Activated CD4-positive, alpha-beta T cell treated with anti-CD3 and anti-CD28 coated beads, Interleukin-2, amount 50 U/mL, for 1 hour (primary cell): ENCODE measurements at places on chromosomes 1 and 21.

DNA sequence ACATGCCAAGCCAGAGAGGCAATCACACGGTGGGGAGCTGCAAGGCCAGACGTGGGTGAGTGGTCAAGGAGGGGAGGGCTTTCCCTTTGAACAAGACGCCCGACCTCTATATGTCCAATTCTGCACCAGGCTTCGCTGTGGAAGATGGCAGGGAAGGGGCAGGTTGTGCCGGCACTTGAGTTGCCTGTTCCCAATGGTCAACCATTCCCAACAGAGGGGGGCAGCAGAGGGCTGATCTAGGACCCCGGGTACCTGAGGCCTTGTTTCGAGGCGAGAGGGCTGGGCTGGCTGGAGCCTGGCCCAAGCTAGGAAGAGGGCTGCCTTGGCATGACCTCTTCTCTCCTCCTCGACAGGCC lies 64.9 kb downstream of the TMEM53 start:
- DNase-seq, result peak; percentile 18

GRCh38 chr1:30652152-30652841 lies 71.1 kb downstream of the MATN1 start:
- no peak for DNase-seq

DNA sequence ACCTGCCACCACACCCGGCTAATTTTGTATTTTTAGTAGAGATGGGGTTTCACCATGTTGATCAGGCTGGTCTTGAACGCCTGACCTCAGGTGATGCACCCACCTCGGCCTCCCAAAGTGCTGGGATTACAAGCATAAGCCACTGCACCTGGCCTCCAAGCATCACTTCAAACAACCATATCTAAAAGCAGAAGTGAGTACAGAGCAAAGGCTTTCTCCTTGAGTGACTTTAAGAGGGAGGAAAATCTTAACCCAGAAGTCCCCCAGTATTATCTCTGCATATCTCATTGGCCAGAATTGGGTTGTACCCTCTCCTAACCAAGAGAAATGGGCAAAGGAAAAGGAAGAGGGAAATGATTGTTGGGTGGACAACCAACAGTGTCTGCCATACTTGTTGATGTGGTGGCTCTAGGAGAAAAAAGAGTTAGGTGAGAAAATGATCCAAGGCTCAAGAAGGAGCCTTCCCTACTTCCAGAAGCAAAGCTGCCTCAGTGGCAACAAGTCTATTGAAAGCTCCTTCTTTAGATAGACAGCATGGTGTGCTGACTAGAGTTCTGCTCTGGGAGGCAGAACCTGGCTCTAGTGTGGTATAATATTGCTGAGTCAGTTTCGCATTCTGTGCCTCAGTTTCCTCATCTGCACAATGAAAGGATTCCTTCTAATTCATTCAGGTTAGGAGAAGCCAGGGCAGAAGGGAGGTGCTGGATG lies 16.8 kb upstream of the FOXE3 start:
- DNase-seq, result no peak

- peak; percentile 52 for DNase-seq
These were observed 22.1 kb downstream of the A3GALT2 start for GRCh38 chr1:33298623-33299277.

GRCh38 chr21:29347274-29347681 lies 48.6 kb downstream of the BACH1 start:
- no peak for DNase-seq

DNA sequence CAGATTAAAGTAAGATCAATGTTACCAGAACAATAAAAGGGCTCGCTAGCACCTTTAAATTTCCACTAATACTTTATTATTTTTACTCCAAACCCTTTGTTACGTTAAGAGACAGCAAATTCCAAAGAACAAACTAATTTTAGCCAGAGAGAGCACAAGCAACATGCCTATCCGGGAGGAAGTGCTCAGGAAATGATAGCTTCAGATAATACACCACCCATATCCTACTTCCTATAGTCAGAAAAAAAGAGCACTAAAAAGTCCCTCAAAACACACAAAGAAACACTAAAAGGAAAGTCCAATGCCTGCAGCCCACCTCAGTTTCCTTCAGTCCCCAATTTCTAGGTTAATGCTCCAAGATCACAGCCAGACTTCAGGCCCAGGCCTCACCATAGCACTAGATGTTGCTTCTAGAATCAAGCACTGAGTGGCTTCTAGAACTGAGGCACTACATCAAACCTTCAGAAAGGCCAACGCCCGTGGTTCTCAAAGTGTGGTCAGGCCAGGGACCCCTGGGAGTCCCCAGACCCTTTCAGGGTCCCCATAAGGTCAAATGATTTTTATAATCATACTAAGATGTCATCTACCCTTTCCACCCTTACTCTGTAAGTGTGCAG lies 142.6 kb downstream of the PSMG1 start:
- no peak for DNase-seq

DNA sequence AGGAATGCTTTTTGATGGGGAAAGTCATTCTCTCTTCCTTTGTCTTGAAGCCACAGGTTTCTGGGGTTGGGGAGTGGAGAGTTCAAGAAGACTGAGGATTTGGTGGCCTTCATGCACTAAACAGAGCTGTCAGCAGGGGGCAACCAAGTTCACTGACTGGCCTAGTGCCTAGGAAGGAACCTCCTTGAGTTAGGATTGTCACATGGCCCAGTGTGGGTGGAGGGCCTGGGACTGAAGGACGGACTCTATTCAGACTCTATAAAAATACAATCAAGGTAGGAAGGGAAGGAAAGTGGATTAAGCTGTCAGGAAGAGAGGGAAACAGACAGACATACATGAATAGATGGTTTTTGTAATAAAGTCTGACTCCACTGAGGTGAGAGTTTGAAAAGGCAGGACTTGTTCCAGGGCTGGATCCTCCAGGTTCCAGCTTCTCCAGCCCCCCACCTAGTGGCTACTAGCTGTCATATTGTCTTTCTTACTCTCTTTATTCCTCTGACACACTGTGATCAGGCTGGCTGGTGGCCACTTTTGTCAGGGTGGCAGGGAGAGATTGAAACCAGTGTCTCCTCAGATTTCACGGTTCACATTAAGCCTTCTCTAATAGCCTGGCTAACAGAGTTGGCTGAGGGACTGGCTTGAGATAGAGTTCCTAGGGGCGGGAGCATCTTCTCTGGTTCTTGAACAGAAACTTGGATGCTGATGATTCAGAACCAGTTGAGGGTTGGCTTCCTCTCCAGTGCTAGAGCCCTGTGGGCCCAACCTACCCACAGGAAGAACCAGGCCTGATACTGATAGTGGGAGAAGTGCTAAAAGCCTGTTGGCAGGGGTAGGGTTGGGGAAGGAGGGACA lies 4.1 kb upstream of the SH3BGRL3 start:
- DNase-seq, result peak; percentile 75

- no peak for DNase-seq
These were observed 7.1 kb upstream of the ANKRD65 start for GRCh38 chr1:1428174-1428573.

DNA sequence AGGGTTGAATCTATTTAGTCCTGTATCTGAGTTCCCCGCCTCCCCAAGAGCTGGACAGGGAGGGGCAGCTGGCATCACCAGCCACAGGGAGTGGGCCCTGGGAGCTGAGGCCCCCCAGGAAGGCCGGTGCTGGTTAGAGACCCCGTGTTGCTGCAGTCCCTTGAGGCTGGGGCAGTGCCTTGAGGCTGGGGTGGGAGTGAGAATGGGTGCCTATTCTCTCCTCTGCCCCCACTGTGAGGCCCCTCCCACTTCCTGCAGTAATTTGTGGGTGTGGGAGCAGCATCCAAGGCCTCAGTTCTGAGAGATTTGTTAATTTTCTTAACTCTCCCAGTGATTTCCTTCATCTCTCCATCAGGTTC lies 2.5 kb upstream of the TRAPPC3 start:
- DNase-seq, result peak; percentile 46

DNA sequence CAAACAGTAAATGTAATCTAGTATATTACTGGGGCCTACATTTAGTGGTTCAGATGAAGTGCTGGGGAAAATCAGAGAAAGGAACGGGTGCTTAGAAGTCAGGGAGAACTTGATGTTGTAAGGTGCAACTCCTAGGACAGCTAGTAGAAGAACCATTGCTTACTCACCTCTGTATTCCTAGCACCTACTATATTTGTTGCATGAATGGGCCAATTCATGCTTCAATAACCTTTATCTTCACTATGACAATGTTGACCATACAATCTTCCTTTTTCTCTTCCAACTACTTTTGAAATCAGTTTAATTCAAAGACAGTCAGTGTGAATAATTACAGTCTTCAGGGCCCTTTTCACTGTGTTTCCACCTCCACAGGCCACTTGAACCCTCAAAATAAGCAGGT lies 125.0 kb upstream of the DMRTA2 start:
- DNase-seq, result no peak

DNA sequence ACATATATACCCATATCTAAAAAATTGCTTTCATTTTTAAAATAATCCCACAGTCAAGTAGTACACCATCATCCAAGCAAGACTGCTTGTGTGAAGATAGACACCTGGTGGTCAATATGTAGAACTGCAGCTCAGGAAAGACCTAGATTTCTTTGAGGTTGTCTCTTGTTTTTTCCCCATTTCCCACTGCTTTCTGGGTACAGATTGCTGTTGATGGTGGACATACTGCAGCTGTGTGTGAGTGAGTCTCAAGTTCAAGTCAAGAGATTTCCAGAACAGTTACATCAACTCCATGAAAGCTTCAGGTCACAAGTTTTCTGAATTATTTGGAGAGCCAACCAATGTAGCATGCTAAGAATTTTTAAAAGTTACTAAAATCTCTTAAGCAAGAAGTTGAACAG lies 306.4 kb downstream of the DUSP10 start:
- DNase-seq, result no peak

DNA sequence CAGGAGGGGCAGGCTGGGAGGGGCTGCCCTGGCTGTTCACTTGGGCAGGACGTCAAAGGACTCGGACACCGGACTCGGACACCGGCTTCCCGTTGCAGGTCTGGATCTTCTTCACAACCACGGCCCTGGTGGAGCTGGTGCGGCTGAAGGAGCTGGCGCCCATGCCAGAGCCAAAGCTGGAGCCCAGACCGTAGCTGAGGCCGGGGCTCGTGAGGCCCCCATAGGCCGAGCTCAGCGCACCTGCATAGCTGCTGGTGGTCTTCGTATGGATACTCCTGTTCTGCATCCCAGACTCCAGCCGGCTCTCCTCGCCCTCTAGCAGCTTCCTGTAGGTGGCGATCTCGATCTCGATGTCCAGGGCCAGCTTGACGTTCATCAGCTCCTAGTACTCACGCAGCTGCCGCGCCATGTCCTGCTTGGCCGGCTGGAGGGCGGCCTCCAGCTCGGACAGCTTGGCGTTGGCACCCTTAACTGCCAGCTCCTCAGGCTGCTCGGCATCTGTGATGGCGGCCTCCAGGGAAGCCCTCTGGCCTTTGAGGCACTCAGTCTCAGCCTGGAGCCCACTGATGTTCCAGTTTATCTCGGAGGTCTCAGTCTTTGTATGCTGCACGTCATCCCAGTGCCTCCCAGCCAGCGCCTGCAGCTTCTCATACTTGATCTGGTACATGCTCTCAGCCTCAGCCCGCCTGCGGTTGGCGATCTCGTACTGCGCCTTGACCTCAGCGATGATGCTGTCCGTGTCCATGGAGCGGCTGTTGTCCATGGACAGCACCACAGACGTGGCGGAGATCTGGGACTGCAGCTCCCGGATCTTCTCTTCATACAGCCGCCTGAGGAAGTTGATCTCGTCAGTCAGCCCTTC lies 15.1 kb upstream of the KLF17 start:
- no peak for DNase-seq

DNA sequence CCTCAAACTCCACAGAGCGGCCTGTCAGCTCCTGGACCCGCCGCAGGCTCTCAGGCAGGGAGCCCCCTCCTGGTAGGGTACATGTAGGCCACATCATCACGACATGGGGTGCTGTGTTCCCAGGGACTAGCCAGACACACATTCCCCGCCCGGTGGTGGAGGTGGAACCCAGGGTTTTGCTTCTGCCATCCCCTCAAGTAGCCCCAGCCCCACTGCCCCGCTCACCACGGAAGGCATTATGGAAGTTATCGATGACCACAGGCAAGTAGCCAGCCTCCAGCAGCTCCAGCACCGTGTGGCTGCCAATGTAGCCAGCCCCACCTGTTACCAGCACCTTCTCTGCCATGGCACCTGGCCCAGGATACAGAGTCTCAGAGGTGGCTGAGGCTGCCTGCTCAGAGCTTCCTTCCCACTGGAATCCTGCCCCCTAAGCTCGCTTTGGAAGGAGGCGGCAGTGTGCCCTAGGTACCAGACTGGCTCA lies 1.9 kb downstream of the GALE start:
- no peak for DNase-seq

- DNase-seq, result no peak
These were observed 65.5 kb downstream of the CASZ1 start for GRCh38 chr1:10730985-10731384.

DNA sequence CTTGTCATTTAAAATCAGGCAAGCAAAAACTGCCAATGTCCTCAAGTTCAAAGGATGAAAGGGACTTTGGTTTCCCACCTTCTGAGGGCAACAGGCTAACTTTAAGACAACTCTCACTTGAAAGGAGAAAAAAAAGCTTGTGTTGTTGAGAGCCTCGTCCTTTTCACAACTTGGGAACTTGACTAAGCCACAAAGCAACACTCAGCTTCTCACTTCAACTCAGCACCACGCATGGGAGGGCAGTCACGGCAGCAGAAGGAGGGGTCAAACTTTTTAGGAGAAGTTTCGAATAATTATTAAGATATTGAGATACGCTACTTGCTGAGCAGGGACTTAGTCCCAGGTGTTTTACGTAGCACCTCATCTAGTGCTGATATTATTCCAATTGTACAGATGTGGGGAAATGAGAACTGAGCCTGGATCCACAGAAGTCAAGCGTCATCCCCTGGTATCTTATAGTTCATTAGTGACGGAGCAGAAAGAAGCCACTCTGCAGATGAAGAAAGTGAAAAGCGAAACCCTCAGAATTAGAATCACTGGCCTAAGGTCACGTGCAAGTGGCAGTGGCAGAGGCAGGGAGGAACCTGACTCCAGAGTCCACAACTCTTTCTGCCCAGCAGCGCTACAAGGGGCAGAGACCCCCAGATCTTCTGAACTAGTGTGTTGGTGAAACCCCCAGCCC lies 83.6 kb downstream of the JAK1 start:
- DNase-seq, result no peak

DNA sequence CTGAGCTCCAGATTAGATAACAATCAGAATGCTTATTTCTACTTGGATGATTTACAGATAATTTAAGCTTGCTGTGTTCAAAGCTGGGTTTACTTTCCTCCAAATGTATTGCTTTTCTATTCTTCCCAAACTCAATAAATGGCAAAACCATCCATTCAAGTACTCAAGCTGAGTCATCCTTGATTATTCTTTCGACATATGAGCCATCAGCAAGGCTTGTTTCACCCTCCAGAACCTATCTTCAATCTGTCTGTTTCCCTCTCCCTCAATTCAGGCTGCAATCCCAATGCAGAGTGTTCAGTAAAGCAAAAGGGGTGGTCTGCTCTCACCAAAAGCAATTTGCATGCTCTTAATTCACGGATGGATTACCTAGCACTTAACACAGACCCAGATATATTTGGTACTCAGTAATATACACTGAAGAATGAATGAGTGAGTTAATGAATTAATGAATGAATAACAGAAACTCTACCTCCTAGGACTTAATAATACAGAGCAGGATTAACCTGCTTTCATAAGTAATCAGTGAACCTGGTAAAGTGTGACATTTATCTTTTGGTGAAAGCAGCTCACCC lies 41.9 kb downstream of the DDR2 start:
- no peak for DNase-seq
